ENCODE measurements at places on chromosomes 13 and 19. TPM values are rescaled to one million over a fixed set of nuclear protein-coding genes. Genes with fewer than 3 reads are reported as not detected.

DNA sequence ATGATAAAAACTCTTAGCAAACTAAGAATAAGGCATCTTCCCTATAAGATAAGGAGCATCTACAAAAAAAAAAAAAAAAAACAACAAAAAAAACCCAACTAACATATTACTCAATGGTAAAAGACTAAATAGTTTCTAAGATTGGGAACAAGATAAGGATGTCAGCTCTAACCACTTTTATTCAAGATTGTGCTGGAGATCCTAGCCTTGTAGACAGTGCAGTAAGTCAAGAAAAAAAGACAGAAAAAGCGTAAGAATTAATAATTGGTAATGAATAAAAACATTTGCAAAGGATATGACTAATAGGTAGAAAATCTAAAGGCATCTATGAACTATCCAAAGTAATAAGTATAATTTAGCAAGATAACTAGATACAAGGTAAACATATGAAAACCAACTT, 33.0 kb downstream of the ZIC2 start:
- H3K4me1 ChIP-seq: no peaks in the 10 kb centered on the region
- H3K27ac ChIP-seq: no peak overlapping the region
- H3K4me3 ChIP-seq: no peak overlapping the region
- peaks cover 4% of the 10 kb centered on the region for H3K27me3 ChIP-seq
- no peaks in the 10 kb centered on the region for H3K36me3 ChIP-seq

DNA sequence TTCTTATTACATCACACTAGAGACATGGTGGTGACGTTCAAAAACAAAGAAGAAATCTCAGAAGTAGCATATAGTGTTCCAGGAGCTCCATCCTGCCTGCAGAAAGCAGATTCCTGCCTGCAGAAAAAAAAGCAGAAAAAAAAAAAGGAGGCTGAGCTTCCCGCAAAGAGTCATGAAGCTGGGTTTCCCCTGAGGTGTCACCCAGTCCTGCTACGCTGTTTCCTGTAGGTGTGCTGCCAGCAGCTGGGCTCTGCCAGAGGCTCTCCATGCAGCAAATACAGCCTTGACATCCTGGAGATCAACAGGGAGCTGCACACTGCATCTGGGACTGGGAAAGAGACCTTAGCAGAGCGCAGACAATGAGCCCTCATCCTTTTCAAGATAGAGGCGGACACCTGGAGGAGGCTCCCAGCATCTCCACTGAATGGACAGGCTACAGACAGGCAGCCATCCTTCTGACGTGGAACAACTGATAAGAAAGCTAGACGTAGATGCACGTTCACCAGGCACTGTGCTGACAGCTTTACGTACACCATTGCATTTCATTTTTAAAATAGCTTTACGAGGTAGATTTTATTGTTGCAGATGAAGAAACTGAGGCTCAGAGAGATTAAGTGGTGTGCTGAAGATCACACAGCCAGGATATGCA, 350.9 kb downstream of the FOXO1 start:
- DNase-seq: peak; percentile 36
- no peaks in the 10 kb centered on the region for H3K27me3 ChIP-seq
- H3K4me1 ChIP-seq: no peaks in the 10 kb centered on the region
- no peak overlapping the region for H3K4me3 ChIP-seq
- no peaks in the 10 kb centered on the region for H3K36me3 ChIP-seq

- H3K4me3 ChIP-seq: no peak overlapping the region
- no peak overlapping the region for H3K27ac ChIP-seq
These were observed 7.1 kb downstream of the ATP11A start for GRCh38 chr13:112696869-112697465.

- no peak for DNase-seq
- H3K4me3 ChIP-seq: no peak overlapping the region
- no peak overlapping the region for H3K27ac ChIP-seq
- H3K36me3 ChIP-seq: no peaks in the 10 kb centered on the region
- H3K4me1 ChIP-seq: no peaks in the 10 kb centered on the region
These were observed 8.5 kb downstream of the MAU2 start for GRCh38 chr19:19329126-19329525.

DNA sequence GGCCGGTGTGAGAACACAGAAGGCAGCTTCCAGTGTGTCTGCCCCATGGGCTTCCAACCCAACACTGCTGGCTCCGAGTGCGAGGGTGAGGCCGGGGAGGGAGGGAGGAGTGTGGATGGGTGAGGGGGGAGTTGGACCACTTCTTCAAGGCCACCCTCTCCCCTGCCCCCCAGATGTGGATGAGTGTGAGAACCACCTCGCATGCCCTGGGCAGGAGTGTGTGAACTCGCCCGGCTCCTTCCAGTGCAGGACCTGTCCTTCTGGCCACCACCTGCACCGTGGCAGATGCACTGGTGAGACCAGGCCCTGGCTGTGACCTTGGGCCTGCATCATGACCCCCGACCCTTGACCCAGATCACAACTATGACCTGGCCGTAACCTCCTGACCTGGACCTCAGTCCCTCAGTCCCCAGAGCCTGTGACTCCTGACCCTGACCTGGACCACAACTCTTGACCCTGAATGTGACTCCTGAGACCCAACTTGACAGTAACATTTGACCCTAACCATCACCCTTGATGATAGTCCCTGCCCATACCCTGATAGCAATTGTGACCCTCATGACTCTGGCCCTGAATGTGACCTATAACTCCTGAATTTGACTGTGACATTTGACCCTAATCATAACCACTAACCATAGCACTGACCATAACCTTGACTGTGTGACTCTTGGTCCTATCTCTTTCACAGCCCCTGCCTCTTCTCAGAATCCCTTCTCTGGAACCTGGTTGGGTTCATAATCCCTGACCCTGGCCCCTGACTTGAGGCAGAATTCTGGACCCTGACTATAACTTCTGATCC, 10.9 kb downstream of the LTBP4 start:
- no peaks in the 10 kb centered on the region for H3K27me3 ChIP-seq
- no peak for DNase-seq
- peak overlapping the region; percentile 89 for H3K27ac ChIP-seq
- H3K4me1 ChIP-seq: peaks cover 3% of the 10 kb centered on the region
- no peak overlapping the region for H3K4me3 ChIP-seq

DNA sequence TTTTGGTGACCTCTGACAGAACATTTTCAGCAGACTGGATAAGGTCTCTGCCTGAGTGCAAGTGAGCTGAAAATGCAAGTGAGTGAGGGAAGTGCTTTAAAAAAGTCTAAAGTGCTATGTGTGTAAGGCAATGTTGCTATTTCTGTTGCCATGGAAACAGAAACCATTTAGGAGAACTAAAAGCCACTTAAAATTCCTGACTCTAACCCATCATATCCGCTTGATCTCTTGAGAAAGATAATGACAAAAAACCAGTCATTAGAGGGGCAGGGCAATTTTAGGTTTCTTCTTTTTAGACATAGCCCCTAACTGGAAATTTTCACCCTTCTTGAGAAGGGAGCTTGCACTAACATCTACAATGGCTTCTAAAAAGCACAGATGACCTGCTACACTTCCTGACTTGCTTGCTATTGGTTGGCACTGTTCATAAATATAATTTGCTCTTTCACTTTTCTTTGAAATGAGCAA, at the start of gene CYSLTR2:
CYSLTR2 (plus strand) TSS at position 458 of the 468 bp plus-strand sequence. CDS start 52,889 bp downstream, outside the sequence.
- H3K27ac ChIP-seq: no peak within 1 kb of the TSS
- no peak within 1 kb of the TSS for H3K4me3 ChIP-seq
- H3K27me3 ChIP-seq: no peaks in the 10 kb centered on the region
- H3K36me3 ChIP-seq: no peaks in the 10 kb centered on the region

GRCh38 chr13:58181111-58181510, 549.6 kb downstream of the PCDH17 start:
- H3K4me1 ChIP-seq: no peaks in the 10 kb centered on the region
- H3K27ac ChIP-seq: no peak overlapping the region
- DNase-seq: no peak
- H3K4me3 ChIP-seq: no peak overlapping the region
- no peaks in the 10 kb centered on the region for H3K27me3 ChIP-seq

DNA sequence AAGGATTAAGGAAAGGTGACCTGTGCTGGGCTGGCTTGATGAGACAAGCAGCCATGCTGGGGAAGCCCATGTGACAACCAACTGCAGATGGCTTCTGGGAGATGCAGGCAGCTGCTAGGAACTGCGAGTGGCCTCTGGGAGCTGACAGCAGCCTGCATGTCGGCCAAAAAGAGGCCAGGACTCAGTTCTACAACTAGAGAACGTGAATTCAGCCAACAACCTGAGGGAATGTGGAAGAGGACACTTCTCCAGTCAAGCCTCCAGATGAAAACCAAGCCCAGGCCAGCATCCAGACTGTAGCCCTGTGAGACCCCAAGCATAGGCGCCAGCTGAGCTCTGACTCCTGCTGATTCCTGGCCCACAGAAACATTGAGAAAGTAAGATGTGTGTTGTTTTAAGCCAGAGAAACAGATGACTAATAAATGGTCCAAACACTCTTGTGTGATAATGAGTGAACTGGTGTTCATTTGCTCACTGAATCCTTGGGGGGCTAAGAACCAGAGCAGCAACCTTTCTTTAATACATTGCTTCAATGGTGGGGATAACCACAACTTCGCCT, 45.0 kb downstream of the SLC7A1 start:
- no peaks in the 10 kb centered on the region for H3K36me3 ChIP-seq
- no peaks in the 10 kb centered on the region for H3K4me1 ChIP-seq
- H3K27me3 ChIP-seq: no peaks in the 10 kb centered on the region

DNA sequence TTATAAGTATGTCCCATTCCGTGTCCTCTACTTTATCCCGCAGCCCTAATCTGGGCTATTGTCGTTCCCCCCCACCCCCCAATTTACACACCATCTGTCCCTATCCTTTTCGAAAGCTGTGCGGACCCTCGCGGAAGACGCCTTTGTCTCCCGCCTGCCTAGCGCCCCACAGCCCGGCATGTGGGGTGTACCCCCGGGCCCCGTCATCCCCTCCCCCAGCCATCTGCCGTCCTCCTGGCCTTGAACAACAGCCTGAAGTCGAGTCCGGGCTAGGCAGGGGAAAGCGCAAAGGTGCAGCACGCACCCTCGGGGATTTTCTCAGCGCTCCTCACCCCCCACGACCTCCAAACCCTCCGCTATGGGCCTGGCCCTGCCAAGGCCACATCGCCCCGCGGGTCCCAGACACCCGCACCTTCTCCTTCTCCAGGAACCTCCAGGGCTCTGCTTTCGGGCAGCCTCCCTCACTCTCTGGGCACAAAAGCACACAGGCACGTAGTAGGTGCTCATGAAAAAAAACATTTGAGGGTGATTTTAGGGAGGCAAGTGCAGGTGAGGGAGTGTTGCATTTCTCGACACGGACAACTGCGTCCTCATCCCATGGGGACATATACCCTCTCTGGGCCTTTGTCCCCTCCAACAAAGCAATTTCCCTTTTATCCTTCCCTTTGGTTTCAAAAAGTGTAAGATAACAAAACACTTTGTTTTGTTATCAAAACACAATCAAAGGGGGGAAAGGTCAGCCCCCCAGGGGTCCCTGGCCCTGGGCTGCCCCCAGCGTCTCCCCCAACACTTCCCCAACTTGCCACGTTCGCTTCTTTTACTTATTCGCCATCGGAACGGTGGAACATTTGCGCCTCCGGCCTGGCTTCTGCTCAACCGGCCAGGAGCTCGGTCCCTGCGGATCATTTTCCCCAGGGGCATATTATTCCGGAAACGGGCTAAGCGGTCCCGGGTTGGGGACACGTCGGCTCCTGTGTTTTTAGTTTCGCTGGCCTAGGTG, 16.4 kb downstream of the CCDC124 start:
- H3K4me1 ChIP-seq: peaks cover 29% of the 10 kb centered on the region
- H3K36me3 ChIP-seq: no peaks in the 10 kb centered on the region
- peaks cover 54% of the 10 kb centered on the region for H3K27me3 ChIP-seq

DNA sequence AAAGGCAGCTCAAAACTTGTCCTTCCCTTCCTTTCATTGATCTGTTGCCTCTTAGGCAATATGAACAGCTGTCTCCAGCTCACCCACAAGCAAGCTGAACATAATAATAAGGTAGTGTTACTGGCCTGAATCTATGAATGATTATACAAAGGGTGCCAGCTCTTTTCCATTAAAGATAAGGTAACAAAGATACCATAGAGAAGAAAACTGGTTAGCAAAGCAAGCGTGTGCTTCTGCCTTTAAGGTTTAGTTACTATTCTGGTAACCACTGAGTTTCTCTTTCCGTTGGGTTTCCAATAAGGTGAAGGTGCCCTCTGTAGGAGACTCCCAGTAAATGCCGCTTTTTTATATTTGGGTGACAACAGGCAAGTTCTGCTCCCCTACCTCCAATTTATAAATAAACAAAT, 12.1 kb upstream of the DACH1 start:
- no peaks in the 10 kb centered on the region for H3K36me3 ChIP-seq
- H3K27me3 ChIP-seq: no peaks in the 10 kb centered on the region
- H3K27ac ChIP-seq: no peak overlapping the region
- H3K4me1 ChIP-seq: no peaks in the 10 kb centered on the region

DNA sequence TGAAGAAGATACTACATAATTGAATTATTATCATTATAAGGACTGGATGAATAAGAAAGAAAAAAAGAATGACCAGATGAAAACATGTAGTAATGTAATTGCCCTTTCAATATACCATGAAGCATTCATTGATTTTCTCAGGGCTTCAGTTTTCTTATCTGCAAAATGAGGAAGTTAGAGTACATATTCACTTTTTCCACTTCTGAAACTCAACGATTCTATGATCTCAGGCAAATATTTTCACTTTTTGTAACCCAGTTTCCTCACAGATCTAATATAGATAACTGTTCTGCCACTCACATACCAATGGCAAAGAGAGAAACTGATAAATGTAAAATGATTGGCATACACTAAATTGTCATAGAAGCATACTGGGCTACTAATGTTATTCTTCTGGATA, 856.6 kb upstream of the KLHL1 start:
- no peaks in the 10 kb centered on the region for H3K27me3 ChIP-seq
- H3K4me1 ChIP-seq: no peaks in the 10 kb centered on the region
- no peaks in the 10 kb centered on the region for H3K36me3 ChIP-seq
- H3K4me3 ChIP-seq: no peak overlapping the region

GRCh38 chr19:50181121-50181520, 18.0 kb upstream of the IZUMO2 start:
- DNase-seq: no peak
- H3K27ac ChIP-seq: no peak overlapping the region
- H3K27me3 ChIP-seq: no peaks in the 10 kb centered on the region
- H3K4me3 ChIP-seq: no peak overlapping the region
- H3K4me1 ChIP-seq: no peaks in the 10 kb centered on the region
- no peaks in the 10 kb centered on the region for H3K36me3 ChIP-seq

- no peaks in the 10 kb centered on the region for H3K27me3 ChIP-seq
- H3K27ac ChIP-seq: no peak overlapping the region
- DNase-seq: no peak
- H3K4me1 ChIP-seq: no peaks in the 10 kb centered on the region
- H3K36me3 ChIP-seq: no peaks in the 10 kb centered on the region
These were observed 16.1 kb downstream of the MKNK2 start for GRCh38 chr19:2034729-2035589.

GRCh38 chr19:19531951-19532805, 3.5 kb downstream of the YJEFN3 start:
- no peaks in the 10 kb centered on the region for H3K4me1 ChIP-seq
- peaks cover 4% of the 10 kb centered on the region for H3K36me3 ChIP-seq
- H3K4me3 ChIP-seq: no peak overlapping the region

GRCh38 chr19:11848594-11849469, at the start of gene ZNF439:
ZNF439 (plus strand) TSS chr19:11848726; CDS start chr19:11848868, 142 bp downstream.
- DNase-seq: peak; percentile 94
- H3K4me3 ChIP-seq: peak within 1 kb of the TSS; percentile 81
- peak within 1 kb of the TSS; percentile 72 for H3K27ac ChIP-seq
- no peaks in the 10 kb centered on the region for H3K27me3 ChIP-seq
- H3K4me1 ChIP-seq: no peaks in the 10 kb centered on the region
- H3K36me3 ChIP-seq: no peaks in the 10 kb centered on the region

- no peaks in the 10 kb centered on the region for H3K4me1 ChIP-seq
- H3K27me3 ChIP-seq: no peaks in the 10 kb centered on the region
- H3K4me3 ChIP-seq: no peak overlapping the region
- H3K36me3 ChIP-seq: no peaks in the 10 kb centered on the region
- no peak overlapping the region for H3K27ac ChIP-seq
These were observed 380.1 kb downstream of the FGF14 start for GRCh38 chr13:102021777-102022176.

The SIGLEC12 gene
- not detected for total RNA-seq

The TMEM38A gene
- total RNA-seq: 2.9 TPM

The ZIC2 gene
- total RNA-seq: not detected

The ZNF506 gene
- total RNA-seq: 35.2 TPM

The ZNF626 gene
- total RNA-seq: 40.0 TPM

The IFNL1 gene
- not detected for total RNA-seq

The KLK12 gene
- total RNA-seq: not detected

The SHISA7 gene
- total RNA-seq: not detected

Measured in breast epithelium (tissue), 4 donors.